ENCODE measurements at places on chromosomes 11 and 22.

GRCh38 chr11:80473562-80473961, 1032.7 kb upstream of the TENM4 start:
- H3K36me3 ChIP-seq: no peaks in the 10 kb centered on the region
- no peak overlapping the region for H3K27ac ChIP-seq
- H3K27me3 ChIP-seq: no peaks in the 10 kb centered on the region
- peaks cover 8% of the 10 kb centered on the region for H3K4me1 ChIP-seq

- peak; percentile 81 for DNase-seq
- no peaks in the 10 kb centered on the region for H3K36me3 ChIP-seq
- no peak overlapping the region for H3K27ac ChIP-seq
- peaks cover 77% of the 10 kb centered on the region for H3K27me3 ChIP-seq
- H3K4me3 ChIP-seq: no peak overlapping the region
These were observed 2.1 kb downstream of the PAMR1 start for GRCh38 chr11:35523331-35523768.

- no peaks in the 10 kb centered on the region for H3K36me3 ChIP-seq
- H3K4me3 ChIP-seq: no peak overlapping the region
- no peak overlapping the region for H3K27ac ChIP-seq
- DNase-seq: no peak
- H3K4me1 ChIP-seq: peaks cover 40% of the 10 kb centered on the region
- no peaks in the 10 kb centered on the region for H3K27me3 ChIP-seq
These were observed 10.4 kb downstream of the PACSIN2 start for GRCh38 chr22:43004362-43005035.

GRCh38 chr11:66081505-66081904, 11.4 kb downstream of the PACS1 start:
- no peak for DNase-seq
- H3K4me1 ChIP-seq: peaks cover 45% of the 10 kb centered on the region
- no peaks in the 10 kb centered on the region for H3K27me3 ChIP-seq
- no peak overlapping the region for H3K27ac ChIP-seq
- H3K36me3 ChIP-seq: no peaks in the 10 kb centered on the region
- no peak overlapping the region for H3K4me3 ChIP-seq

GRCh38 chr11:12213883-12214282, 103.5 kb downstream of the MICAL2 start:
- no peaks in the 10 kb centered on the region for H3K27me3 ChIP-seq
- DNase-seq: no peak
- H3K4me3 ChIP-seq: no peak overlapping the region
- H3K4me1 ChIP-seq: no peaks in the 10 kb centered on the region
- no peaks in the 10 kb centered on the region for H3K36me3 ChIP-seq

DNA sequence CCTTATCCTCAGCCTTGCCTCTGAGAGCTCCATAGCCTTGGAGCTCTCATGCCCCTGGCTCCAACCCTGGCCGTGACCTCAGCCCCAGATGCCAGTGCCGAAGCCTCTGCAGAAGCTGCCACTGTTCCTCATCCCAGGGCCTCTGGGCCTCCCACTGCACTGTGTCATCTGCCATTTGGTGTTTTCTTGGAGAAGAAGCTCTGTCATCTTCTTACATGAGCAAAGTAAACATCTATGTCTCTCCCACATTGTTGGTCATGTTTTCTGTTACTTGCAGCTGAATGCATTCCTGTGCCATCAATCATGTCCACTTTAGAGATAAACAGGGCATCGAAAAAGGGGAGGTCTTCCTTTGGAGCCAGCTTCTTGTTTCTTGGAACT, 45.0 kb upstream of the FTH1 start:
- no peaks in the 10 kb centered on the region for H3K27me3 ChIP-seq
- H3K4me1 ChIP-seq: no peaks in the 10 kb centered on the region
- no peak overlapping the region for H3K4me3 ChIP-seq
- H3K27ac ChIP-seq: no peak overlapping the region

- no peak overlapping the region for H3K27ac ChIP-seq
- H3K4me1 ChIP-seq: no peaks in the 10 kb centered on the region
- peak; percentile 14 for DNase-seq
- no peak overlapping the region for H3K4me3 ChIP-seq
- H3K27me3 ChIP-seq: no peaks in the 10 kb centered on the region
These were observed 5.2 kb downstream of the KCNJ5 start for GRCh38 chr11:128896356-128896755.

GRCh38 chr11:83711106-83711527, 424.9 kb upstream of the CCDC90B start:
- H3K4me3 ChIP-seq: no peak overlapping the region
- H3K27ac ChIP-seq: no peak overlapping the region
- H3K36me3 ChIP-seq: peaks cover 85% of the 10 kb centered on the region
- peaks cover 44% of the 10 kb centered on the region for H3K4me1 ChIP-seq
- DNase-seq: no peak
- H3K27me3 ChIP-seq: no peaks in the 10 kb centered on the region

DNA sequence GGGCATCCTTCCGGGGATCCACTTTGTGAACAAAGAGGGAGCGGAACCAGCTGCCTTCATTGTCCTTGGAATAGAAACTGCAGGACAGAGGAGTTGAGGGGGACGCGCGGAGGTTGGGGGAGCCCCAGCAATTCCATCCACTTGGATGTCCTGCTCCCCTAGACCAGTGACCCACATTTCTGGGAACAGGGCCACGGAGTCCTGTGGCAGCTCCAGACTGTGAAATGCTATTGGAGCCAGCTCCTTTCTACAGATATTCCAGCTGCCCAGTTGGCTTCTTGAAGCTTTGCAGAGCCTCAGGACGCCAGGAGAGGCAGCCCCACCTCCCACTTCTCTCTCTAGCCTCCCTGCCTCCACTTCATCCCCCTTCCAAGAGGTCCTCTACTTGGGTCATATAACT, 10.5 kb downstream of the NIPSNAP1 start:
- no peak overlapping the region for H3K27ac ChIP-seq
- no peak for DNase-seq

DNA sequence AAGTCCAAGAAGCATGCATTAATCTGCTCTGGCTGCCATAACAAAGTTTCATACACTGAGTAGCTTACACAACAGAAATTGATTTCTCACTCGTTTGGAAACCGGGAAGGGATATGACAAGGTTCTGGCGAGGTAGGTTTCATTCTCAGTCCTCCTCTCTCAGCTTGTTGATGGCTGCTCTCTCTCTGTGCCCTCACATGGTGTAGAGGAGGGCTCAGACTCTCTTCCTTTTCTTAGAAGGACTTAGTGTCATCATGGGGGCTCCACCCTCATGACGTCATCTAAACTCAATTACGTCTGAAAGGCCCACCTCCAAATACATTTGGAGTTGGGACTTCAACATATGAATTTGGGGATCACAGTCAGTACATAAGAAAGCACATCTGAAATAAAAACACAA, 18.6 kb downstream of the GLYATL1 start:
- no peaks in the 10 kb centered on the region for H3K4me1 ChIP-seq
- no peaks in the 10 kb centered on the region for H3K36me3 ChIP-seq
- peaks cover 10% of the 10 kb centered on the region for H3K27me3 ChIP-seq
- no peak overlapping the region for H3K27ac ChIP-seq

- no peaks in the 10 kb centered on the region for H3K27me3 ChIP-seq
- H3K4me3 ChIP-seq: no peak overlapping the region
- H3K4me1 ChIP-seq: no peaks in the 10 kb centered on the region
- H3K27ac ChIP-seq: no peak overlapping the region
- no peak for DNase-seq
These were observed 48.9 kb downstream of the FAR1 start for GRCh38 chr11:13717331-13717730.
